Muscle of leg (tissue), 16 donors: ENCODE measurements at places on chromosomes 5 and 9.

DNA sequence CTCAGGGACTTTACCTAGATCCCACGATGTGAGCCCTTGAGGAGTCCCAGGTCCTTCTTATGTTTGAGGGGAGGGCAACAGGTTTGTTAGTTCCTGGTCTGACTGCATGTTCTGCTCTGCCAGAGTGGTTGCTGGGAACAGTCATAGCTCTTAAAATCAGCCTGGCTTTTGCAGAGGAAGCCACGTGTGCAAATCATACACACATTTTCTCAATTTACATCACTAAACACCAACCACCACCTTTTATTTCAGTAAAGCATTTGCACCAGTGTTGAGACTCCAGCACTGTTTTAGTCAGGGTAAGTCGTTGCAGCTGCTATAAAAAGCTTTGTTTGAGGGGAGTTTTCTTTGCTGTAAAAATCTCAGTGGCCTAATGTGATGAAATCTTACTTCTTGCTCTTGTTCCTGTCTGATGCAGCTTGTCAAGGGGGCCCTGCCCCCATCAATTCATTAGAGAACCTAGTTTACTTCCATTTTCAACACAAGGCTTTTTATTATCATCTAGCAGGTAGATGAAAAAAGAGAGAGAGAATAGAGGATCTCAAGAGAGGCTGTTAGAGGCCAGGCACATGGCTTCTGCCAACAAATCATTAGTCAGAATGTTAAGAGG, 70.3 kb upstream of the VCAN start:
- no peak for DNase-seq

DNA sequence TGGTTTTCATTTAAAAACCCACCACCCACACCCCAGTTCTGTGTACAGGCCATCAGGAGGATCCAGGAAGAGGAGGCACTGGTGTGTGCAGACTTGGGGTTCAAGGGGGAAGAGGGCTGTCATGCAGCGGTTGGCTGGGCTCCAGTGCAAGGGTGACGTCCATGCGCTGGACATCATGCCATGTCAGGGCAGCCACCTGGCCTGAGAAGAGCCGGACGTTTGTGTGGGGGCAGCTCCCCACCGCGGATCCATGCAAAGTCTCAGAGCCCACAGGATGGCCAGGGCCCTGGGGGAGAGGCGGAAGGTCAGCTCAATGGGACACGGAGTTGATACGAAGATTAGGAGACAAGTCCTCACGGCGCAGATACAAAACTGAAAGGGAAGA, 11.1 kb downstream of the BRD9 start:
- no peak for DNase-seq

DNA sequence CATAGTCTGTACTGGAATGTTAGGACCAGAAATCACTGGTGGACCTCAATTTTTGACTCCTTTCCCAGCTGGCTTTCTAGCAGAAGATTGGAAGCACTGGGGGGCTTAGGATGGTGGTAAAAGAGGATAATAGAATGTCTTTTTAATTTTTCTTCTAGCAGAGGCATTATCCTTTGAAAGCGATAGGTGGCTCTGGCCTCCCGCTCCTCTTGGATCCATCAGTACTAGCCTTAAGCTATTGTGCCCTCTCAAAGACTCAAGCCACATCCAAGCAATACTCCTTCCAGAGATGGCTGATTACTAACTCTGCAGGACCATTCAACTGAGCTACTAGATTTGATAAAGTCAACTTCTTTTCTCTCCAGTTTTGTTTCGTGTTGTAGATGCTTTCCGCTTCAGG, 610.6 kb downstream of the CDH12 start:
- DNase-seq: no peak

- DNase-seq: no peak
Observed at GRCh38 chr9:17491780-17492179, 87.1 kb upstream of the SH3GL2 start.

DNA sequence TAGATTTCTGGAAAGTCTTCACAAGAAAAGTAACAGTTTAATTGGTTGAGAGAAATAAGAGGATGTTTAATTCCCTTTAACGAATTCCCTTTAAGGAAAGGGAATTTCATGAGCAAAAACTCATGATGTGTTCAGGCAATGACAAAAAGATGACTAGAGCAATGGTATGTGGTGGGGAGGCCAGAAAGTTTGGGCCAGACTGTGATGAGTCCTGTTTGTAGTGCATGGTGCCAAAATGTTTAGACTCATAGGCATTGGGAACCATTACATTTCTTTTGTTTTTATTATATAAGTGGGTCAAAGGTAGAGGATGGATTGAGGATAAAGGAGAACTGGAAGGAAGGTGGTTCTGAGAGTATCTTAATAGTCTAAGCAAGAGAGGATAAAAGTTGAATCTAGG, 10.9 kb downstream of the CNTRL start:
- no peak for DNase-seq

GRCh38 chr9:117704597-117704996, 394 bp downstream of the TLR4 start:
- no peak for DNase-seq
